ENCODE measurements at places on chromosomes 7 and 10. TPM values are rescaled to one million over a fixed set of nuclear protein-coding genes. Genes with fewer than 3 reads are reported as not detected.

HOXA6 gene
- 22.0 TPM for total RNA-seq

ING3 gene
- total RNA-seq, result 20.8 TPM

SAMD9L gene
- 14.9 TPM for total RNA-seq

- no peak overlapping the region for H3K27ac ChIP-seq
- no peak overlapping the region for H3K4me3 ChIP-seq
- H3K27me3 ChIP-seq, result no peaks in the 10 kb centered on the region
- no peaks in the 10 kb centered on the region for H3K4me1 ChIP-seq
- no peak for DNase-seq
Observed at GRCh38 chr7:41882256-41882655, 179.4 kb upstream of the INHBA start.

DNA sequence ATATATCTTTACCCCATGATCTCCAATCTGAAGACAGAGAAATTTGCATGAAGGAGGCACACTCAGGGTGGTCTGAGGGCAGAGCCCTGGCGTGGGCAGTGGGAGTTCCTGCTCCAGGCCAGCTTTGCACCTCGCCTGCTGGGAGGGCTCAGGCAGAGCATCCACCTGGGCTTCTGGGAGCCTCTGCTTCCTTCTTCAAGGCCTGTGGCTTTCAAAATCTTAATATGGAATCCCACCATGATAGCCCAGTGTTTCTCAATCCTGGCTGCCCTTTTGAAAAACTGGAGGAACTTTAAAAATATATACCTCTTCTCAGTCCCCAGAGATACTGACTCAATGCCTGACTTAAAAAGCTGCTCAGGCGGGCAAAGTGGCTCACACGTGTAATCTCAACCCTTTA lies 36.7 kb upstream of the PSAP start:
- H3K4me1 ChIP-seq, result no peaks in the 10 kb centered on the region
- no peak for DNase-seq
- H3K27me3 ChIP-seq, result no peaks in the 10 kb centered on the region

DNA sequence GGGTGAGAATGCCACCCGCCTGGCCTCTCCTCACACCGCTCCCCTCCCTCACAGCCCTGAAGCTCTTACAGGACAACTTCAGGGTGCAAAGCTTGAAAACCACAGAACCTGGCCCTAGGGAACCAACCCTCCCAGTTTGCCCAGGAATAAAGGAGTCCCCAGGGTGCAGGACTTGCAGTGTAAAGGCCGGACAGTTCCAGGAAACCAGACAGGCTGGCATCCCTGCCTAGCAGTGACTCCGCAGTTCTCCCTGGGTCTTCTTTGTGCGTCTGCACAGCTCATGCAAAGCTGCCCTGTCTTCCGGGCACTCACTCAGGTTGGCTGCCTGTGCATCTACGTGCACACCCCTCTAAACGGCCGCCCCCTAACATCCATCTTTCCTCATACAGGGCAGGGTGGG lies 36.1 kb downstream of the HSPA12A start:
- H3K36me3 ChIP-seq, result no peaks in the 10 kb centered on the region
- H3K4me3 ChIP-seq, result no peak overlapping the region
- no peak overlapping the region for H3K27ac ChIP-seq
- H3K27me3 ChIP-seq, result no peaks in the 10 kb centered on the region
- no peak for DNase-seq

- no peak overlapping the region for H3K4me3 ChIP-seq
- DNase-seq, result peak; percentile 2
- H3K27ac ChIP-seq, result no peak overlapping the region
Observed at GRCh38 chr10:79017882-79018520, 50.8 kb upstream of the ZMIZ1 start.

DNA sequence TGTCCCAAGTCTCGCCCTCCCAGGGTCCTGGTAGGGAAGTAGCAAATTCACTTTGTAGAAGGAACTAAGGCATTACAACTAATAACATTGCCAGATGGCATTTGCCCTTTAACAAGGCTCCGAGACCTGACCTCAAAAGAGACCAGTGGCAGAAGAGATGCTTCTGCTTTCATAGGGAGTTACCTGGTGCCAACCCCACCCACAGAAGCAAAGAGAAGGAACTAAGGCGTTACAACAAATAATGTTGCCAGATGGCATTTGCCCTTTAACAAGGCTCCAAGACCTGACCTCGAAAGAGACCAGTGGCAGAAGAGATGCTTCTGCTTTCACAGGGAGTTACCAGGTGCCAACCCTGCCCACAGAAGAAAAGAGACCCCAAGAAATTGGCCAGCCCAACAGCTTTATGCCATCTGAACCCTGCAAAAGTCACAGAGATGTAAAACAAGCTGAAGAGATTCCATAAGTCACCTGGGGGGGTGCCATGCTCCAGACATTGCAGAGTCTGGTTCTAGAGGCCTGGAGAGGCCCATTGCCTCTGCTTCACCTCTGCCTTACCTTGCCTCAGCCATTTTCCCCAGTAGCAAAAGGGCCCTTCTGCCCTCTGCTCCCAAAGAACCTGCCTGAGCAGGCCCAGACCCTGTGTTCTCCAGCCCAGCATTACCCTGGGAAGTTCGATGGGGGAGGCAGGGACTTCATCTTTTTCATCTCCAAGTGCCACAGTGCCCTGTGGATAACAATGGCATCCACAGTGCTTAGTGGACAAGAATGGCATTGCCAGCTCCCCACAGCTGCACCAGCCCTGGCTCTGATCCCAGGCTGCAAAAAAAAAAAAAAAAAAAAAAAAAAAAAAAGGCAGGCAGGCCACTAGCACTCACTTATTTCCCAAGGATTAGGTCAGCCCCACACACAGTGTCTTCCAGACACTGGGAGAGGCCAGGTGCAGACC lies 179.5 kb upstream of the PLXNA4 start:
- no peak overlapping the region for H3K4me3 ChIP-seq
- no peaks in the 10 kb centered on the region for H3K36me3 ChIP-seq
- H3K27ac ChIP-seq, result no peak overlapping the region
- H3K4me1 ChIP-seq, result no peaks in the 10 kb centered on the region

GRCh38 chr7:25595996-25596395 lies 367.7 kb upstream of the NPVF start:
- no peaks in the 10 kb centered on the region for H3K27me3 ChIP-seq
- DNase-seq, result no peak
- H3K27ac ChIP-seq, result no peak overlapping the region

DNA sequence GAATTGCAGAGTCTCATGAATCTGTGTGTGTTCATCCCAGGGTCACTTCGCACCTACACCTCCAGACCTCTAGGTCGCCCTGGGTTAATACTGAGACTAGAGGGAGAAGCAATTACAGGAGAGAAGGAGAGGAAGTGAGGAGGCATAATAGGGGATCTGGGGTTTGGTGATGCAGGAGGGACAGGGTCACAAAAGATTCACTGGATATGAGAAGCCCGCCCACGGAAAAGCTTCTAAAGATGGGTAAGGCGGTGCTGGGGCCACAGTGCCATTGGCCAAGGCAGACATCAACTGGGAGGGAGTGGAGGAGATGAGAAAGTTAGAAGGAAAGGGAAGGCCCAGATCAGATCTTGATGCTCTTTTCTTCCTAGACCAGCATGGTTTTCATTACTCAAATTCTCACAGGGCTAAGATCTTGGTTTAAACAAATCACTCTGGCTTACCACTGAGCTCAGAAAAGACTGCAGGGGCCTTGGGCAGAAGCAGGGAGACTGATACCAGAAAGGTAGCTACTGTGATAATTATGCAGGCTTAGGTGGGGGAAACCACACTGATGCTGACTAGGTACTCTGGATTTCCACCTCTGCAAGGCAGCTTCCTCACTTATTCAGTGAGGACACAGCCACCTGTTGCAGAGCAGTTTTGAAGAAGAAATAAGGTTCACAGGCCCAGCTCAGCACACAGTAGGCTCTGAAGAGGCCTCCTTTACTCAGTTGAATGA lies 17.4 kb upstream of the ZNF273 start:
- DNase-seq, result no peak
- no peak overlapping the region for H3K27ac ChIP-seq
- H3K4me3 ChIP-seq, result no peak overlapping the region
- H3K27me3 ChIP-seq, result peaks cover 2% of the 10 kb centered on the region
- no peaks in the 10 kb centered on the region for H3K36me3 ChIP-seq

- no peak for DNase-seq
- H3K27ac ChIP-seq, result no peak overlapping the region
- H3K4me3 ChIP-seq, result no peak overlapping the region
Observed at GRCh38 chr7:131015657-131015958, 281.6 kb upstream of the KLF14 start.
